ENCODE measurements at places on chromosomes 11 and 22.

GRCh38 chr11:124745835-124746620 is 6.0 kb downstream of the VSIG2 start:
- no peak for DNase-seq

DNA sequence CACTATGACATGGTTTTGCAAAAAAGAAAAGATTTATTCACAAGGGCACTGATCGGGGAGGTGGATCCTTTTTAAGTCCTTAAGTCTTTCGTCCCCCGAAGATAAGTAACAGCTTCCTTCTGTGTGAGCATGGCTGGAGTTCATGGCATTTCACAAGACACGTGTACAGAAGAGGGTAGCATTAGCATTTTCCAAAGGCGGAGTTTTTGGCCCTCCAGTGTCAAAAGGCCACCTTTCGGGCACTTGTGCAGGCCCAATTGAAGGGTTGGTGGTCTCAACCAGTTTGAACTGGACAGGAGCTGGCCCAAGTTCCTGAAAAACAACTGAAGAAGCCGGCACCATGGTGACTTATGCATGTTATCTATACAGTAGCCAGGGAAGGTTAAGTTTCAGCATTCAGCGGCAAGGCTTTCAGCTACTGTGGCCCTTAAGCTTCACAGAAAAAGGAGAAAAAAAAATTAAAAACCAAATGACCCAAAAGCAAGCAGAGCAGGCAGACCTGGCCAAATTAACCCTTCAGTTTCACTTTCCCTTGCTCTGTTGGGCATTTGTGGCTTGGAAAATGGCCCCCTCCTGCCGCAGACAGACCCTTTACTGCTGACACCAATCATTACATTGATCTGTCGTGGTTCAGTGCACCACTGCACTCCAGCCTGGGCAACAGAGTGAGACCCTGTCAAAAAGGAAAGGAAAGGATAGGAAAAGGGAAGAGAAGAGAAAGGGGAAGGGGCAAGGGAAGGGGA is 18.7 kb downstream of the ZNF74 start:
- DNase-seq = no peak

GRCh38 chr11:15826826-15827225 is 529.5 kb downstream of the SOX6 start:
- no peak for DNase-seq

- DNase-seq = no peak
Observed at GRCh38 chr22:47739291-47740015, 977.0 kb downstream of the TBC1D22A start.

- DNase-seq = no peak
Observed at GRCh38 chr22:45155050-45155840, 8.5 kb upstream of the NUP50 start.

DNA sequence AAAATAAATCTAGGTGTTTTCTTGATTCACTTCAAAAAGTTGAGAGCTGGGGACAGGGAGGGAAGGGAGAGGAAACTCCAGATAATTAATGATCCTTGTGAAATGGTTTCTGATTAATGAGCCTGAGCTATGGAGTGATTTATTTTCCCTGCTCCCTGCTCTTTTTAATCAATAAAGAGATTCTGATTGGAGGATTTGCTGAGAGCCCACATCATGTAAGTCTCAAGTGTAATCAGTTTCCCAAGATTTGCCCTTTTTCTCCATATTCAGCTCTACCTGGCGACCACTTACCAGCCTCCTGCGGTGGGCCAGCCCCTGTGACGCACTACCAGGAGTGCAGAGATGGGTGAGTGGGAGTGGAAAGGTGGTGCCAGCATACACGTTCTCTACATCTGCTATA is 114.0 kb downstream of the NAV2 start:
- no peak for DNase-seq
